ENCODE measurements at places on chromosomes 4 and X. TPM values are rescaled to one million over a fixed set of nuclear protein-coding genes. Genes with fewer than 3 reads are reported as not detected.

The COL25A1 gene
- polyA plus RNA-seq, result 14.7 TPM

The TRIM75 gene
- polyA plus RNA-seq, result not detected

The LARP1B gene
- polyA plus RNA-seq, result 17.1 TPM

The PLXNB3 gene
- 136 TPM for polyA plus RNA-seq

The PLP1 gene
- polyA plus RNA-seq, result 888 TPM

The PPP4R3C gene
- not detected for polyA plus RNA-seq

All from spinal cord (tissue), 10 donors.